ENCODE measurements at places on chromosomes 11 and 22.

DNA sequence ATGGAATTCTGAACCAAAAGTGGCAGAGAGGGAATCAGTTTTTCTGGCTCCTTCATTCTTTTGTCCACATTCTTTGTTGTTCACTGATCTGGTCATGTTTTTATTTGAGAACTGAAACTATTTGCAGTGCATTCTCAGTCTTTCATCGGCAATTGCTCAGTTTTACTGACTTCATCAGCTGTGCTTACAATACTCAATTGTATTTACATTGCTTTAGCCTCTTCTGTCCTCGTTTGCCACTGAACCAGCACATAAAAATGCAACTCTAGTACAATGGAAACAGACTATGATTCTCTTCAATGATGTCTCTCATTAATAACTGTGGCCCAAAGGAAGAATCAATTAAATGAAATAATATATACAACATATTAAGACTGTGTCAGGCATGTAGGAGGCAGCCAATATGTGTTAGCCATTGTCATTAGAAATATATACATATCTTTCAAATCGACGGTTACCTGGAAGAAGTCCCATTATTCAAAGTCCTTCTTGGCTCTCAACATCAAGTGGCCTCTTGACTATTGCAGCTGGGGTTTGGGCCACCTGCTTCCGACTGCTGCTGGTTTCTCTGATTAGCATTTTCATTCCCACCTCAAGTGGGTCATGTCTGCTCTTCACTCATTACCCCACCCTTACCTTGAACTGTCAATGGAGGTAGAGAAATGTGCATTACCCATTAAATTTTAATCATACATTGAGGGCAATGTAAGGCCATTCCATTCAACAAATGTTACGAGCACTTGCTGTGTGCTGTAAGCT, 600.1 kb downstream of the INSC start:
- peak; percentile 96 for DNase-seq

- no peak for DNase-seq
Measured at GRCh38 chr11:2776351-2777061, 76.7 kb upstream of the KCNQ1OT1 start.

GRCh38 chr11:62295504-62295903, 3.4 kb downstream of the SCGB1D4 start:
- no peak for DNase-seq

DNA sequence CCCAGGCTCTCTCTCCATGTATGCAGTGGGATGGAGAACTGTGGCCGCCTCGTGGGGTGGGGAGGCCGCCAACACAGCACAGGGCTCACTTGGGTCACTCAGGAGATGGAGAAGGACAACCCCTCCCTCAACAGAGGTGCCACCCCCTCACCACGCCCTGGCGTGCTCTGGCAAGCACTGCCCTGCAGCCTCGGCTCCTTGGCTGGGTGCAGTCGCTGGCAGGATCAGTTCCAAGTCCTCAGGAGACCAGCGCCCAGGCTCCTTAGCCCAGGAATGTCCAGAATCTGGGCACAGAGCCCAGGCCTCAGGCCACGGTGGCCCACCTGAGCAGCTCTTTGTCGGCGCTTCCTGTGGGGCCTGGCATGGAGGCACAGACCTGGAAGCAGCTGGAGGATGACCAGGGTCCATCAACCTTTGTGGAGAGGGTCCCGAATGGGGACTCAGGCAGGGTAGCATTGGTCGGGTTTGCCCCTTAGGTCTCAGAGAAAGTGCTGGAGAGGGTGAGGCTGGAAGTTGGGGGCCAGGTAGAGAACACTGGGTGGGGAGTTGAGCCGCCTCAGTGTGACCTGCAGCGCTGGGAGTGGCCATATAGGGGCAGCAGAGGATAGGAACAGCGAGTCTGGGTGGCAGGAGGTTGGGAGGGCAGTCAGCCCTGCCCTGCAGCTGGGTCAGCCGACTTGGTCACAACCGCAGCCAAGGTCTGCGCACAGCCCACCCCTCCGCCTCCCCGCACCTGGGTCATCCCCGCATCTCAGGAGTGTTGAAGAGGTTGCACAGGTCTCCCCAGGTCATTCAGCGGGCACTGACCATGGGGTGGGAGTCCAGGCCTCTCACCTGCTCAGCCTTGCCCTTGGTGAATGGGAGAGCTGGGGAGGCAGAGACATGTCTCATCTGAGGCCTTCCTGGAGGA, 8.2 kb downstream of the SUSD2 start:
- DNase-seq, result no peak

All from NCI-H345 (cell line).